ENCODE measurements at places on chromosomes 7 and 10. TPM values are rescaled to one million over a fixed set of nuclear protein-coding genes. Genes with fewer than 3 reads are reported as not detected.

DNA sequence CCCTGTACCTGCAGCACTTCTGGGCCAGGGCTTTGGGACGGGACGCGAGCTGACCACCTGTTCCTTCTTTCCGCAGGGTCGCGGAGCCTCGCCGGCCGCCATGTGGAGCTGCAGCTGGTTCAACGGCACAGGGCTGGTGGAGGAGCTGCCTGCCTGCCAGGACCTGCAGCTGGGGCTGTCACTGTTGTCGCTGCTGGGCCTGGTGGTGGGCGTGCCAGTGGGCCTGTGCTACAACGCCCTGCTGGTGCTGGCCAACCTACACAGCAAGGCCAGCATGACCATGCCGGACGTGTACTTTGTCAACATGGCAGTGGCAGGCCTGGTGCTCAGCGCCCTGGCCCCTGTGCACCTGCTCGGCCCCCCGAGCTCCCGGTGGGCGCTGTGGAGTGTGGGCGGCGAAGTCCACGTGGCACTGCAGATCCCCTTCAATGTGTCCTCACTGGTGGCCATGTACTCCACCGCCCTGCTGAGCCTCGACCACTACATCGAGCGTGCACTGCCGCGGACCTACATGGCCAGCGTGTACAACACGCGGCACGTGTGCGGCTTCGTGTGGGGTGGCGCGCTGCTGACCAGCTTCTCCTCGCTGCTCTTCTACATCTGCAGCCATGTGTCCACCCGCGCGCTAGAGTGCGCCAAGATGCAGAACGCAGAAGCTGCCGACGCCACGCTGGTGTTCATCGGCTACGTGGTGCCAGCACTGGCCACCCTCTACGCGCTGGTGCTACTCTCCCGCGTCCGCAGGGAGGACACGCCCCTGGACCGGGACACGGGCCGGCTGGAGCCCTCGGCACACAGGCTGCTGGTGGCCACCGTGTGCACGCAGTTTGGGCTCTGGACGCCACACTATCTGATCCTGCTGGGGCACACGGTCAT is 13.3 kb downstream of the GPR146 start:
- DNase-seq: no peak

DNA sequence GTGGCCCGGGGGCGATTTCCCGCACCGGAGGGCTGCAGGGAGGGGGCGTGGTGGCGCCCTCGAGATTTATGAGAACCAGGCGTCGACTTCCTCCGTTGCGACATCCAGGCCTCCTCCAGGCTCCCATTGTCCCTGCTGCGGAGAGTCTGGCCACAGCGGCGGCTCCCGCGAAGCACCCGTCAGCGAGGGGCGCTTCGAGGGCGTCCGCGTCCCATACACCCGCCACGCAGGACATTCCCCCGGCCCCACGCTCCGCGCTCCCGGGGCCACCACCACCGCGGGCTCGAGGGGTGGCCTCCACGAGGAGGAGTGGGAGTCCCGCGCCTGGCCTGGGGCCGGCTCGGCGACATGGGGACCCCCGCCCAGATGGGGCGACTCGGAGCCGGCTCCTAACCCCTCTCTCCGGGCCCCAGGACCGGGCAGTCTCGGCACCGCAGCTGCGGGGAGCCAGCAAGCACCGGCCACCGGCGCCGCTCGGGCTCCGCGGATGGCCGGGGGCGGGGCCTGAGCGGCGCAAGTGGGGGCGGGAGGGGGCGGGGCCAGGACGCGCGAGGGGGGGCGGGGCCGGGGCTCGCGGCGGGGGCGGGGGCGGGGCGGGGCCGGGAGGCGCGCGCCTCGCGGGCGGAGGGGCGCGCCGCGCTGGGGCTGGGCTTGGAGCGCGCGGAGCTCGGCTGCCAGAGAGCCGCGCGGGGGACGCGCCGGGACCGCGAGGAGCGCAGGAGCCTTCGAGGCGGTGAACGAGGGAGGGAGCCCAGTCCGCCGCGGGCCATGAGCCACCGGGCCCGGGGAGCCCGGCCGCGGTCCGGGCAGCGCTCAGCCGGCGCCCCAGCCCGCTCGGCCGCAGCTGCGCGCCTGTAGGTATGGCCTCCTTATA is at the start of gene SH2B2:
TSS of gene SH2B2 (plus strand) at position 632 of the 874 bp plus-strand sequence. CDS start 13,683 bp downstream, outside the sequence.
- peak; percentile 49 for DNase-seq

DNA sequence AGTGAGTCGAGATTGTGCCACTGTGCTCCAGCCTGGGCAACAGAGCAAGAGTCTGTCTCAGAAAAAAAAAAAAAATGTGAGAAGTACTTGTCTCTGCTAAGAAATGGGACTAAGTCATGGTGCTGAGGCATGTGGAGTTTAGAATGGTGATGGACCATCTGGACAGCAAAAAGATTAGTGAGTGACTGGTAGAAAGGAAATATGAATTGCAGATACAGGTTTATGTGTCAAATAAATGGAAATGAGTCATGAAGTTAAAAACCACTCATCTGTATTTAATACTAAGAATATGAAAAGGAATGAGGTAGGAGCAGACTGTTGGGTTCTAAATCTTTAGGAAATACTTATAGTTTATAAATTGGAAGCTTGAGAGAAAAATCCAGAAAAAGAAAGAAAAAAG is 625.7 kb upstream of the ANKRD30A start:
- DNase-seq: peak; percentile 97

The RBP3 gene
- not detected for total RNA-seq

DNA sequence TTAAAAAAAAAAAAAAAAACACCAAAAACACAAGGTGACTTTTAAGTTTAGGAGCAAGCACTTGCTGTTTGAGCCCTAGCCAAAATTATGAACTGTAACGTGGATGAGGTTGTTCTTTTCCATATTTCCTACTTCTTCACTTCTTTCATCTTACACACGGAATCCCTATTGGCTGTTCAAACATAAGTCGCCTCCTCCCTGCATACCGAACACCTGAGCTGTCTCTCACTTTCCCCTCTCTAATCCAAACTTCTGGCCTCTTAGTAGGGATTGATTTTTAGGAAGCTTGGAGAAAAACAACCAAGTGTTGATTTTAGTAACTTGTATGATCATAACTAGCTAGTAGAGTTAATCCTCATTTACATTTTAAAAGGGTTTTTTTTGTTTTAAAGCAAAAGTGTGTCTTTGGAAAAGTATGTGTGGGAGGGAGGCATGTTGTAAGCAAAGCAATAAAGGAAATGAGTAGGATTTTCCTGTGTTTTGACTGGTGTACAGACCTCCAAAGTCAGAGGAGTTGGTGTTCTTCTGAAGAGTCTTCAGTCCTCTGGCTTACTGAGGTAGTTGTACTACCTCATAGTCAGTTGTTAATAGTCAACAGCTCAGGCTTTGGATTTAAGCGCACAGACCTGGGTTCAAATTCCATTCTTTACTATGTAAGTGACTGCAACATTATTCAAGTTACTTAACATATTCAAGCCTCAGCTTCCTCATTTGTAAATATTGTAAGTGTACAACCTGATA is 39.3 kb downstream of the RABGEF1 start:
- peak; percentile 12 for DNase-seq

The CRTAC1 gene
- total RNA-seq: not detected

DNA sequence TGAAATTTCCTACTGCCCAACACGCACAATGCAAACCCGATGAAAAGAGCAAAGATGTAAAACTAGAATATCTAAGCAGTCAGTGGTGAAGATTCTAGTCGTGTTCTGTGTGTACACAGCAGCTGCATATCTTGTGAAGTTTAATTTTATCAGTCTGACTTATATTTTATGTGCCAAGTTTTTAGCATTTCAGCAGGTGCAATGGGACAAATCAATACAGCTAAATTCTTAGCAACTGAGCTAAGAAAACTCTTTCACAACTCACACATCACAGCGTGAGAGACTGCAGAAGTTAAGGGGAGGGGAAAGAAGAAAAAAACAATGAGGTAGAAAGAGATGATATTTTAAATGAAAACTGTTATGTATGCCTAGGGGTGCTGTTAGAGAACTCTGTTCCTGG is 164.9 kb upstream of the NEBL start:
- no peak for DNase-seq

DNA sequence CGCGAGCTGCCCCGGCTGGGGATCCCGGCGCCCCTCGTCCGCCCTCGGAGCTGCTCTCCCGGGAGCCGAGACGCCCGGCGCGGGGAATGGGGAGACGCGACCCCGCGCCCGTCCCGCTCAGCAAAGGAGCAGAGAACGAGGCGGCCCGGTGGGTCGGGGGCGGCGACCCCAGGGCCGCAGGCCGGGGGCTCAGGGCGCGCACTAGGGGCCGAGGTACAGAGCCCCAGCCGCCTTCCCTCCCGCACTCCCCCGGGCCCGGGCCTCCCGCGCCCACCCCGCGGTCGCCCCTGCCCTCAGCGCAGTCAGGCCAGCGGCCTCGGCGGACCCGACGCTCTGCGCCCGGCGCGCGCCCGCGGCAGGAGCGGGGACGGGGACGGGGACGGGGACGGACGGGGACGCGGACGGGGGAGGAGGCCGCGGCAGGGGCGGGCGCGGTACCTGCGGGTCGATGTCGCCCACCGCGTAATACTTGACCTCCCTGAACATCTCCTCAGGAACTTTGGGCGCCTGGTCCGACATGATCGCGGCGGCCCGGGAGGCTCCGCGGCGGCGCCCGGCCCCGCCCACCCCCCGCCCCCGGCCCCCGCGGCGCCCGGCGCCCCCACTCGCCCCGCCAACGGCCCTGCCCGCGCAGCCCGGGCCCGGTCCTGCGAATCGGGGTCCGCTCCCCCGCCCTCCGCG is 373 bp downstream of the PAXIP1 start:
- peak; percentile 30 for DNase-seq

DNA sequence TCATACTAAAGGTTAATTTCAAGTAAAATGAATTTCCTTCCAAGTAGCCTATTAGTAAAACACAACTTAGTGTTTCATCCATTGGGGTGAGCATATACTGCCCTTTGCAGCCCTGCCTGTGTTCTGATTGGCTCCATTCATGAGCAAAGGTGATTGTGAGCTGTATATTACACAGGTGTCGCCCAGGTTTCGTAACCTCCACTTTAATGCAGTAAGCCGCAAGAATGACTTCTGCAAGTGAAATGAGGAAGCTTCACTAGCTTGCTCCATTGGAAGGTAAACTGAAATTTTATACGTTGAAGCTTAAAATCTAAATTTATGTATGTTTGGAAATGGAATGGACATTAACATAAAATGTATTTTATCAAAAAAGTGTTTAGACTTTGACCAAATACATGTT is 24.4 kb downstream of the MTURN start:
- DNase-seq: no peak

The ACTR3C gene
- 10.8 TPM for total RNA-seq

GRCh38 chr7:137935884-137936508 is 65.9 kb downstream of the CREB3L2 start:
- no peak for DNase-seq

GRCh38 chr7:105097619-105098018 is 83.6 kb downstream of the KMT2E start:
- peak; percentile 89 for DNase-seq

- no peak for DNase-seq
These were observed 1.3 kb downstream of the NRCAM start for GRCh38 chr7:108454674-108455550.

- peak; percentile 35 for DNase-seq
These were observed 1.1 kb downstream of the ZNF511 start for GRCh38 chr10:133309720-133310398.

DNA sequence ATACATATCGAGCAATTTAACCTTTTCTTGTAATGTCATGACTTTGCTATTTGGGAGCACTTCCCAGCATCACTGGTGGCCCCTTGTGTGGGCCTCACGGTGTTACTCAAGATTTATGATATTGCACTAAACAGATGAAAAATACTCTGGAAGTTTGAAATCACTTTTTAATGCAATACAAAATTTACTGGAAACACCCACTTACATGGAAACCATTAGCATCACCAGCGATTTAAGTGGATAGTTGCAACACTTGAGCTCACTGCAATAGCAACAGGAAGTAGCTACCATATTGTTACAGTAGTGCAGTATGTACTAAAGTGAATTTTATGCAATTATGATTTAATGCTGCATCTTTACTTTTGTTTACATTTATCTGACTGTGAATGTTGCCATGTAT is 184.4 kb downstream of the MDFIC start:
- no peak for DNase-seq

The MASTL gene
- total RNA-seq: 18.6 TPM

All from PC-3 (cell line).